Urinary bladder (tissue), 4 donors: ENCODE measurements at places on chromosomes 16 and 17. TPM values are rescaled to one million over a fixed set of nuclear protein-coding genes. Genes with fewer than 3 reads are reported as not detected.

Gene TBC1D3G
- polyA plus RNA-seq = not detected

Gene RRAD
- polyA plus RNA-seq = 26.1 TPM

Gene PAFAH1B1
- polyA plus RNA-seq = 56.4 TPM

Gene ABCC12
- polyA plus RNA-seq = not detected

Gene EFTUD2
- polyA plus RNA-seq = 34.4 TPM

Gene NUDT7
- polyA plus RNA-seq = 17.1 TPM

Gene LMF1
- 16.8 TPM for polyA plus RNA-seq

Gene DNAI2
- 0.05 TPM for polyA plus RNA-seq

Gene OTOP3
- not detected for polyA plus RNA-seq

Gene TBX2
- 56.3 TPM for polyA plus RNA-seq

Gene FBXW10
- polyA plus RNA-seq = 0.03 TPM

Gene HASPIN
- 0.08 TPM for polyA plus RNA-seq

Gene KRTAP4-5
- polyA plus RNA-seq = not detected
